ENCODE measurements at places on chromosomes 16 and 17.

DNA sequence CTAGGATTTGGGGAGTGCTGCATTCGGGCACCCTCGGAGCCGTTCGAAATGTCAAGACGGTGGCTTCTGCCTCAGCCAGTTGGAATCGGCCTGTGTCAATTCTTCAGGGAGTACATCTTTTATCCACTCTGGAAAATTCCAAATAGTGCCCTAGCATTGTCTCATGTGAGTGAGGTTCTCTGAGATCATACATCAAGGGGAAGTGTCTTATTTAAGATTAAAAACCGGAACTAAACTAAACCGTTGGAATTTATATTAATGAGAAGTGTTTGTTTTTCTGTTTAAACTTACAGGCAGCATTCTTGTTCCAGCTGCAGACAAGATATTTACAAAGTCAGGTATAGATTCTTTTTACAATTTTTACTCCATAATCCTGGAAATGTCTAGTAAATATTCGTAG lies 56.8 kb downstream of the SLC47A1 start:
- DNase-seq = no peak

GRCh38 chr17:38485146-38485468 lies 56.8 kb downstream of the ARHGAP23 start:
- no peak for DNase-seq

- DNase-seq = no peak
These were observed 59.3 kb downstream of the SDK2 start for GRCh38 chr17:73584987-73585386.

DNA sequence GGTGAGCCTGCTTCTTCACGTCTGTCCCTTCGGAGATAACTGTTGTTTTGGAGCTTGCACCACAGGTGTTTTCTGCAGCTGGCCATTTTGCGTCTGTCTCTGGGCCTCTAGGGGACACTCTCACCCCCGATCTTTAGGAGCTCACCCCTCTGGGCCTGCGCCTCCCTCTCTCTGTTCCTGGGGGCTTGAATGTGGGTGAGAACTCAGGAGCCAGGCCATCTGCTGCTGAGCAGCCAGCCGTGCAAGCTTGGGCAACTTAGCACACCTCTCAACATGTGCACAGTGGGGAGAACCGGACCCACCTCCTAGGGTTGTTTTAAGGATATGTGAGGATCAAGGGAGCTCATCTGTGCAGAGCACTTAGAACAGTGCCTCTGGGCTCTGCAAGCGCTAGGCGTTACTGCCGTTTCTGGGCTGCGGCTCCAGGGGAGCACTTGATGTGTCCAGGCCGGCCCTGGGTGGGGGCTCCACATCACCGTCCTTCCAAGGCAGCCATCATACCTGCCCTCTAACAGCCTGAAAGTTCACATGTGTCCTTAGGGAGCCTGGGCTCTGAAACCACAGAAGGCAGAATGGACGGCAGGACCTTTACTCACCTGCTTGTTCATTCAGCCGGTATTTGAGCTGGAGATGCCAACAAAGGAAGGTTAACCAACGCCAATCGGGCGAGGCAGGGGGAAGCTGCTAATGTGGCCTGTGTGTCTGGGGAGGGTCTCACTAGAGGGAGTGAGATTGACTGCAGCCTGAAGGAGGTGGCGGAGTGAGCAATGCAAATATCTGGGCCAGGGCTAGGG lies 66.3 kb downstream of the MRC2 start:
- no peak for DNase-seq

DNA sequence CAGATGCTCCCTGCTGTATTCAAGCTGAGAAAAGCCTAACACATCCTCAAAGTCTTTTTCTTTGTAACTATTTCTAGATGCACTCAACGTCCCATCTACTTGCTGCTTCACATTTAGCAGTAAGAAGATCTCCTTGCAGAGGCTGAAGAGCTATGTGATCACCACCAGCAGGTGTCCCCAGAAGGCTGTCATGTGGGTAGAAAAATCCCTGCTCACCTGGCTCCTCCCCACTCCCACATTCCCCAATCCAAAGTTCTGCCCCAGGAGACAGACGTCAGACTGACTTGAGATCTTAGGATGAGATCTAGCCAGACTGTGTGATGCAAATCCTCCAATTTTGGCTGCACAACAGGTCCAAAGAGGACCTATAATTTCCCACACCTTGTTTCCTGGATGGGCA lies 1.1 kb downstream of the CCL13 start:
- DNase-seq = no peak

DNA sequence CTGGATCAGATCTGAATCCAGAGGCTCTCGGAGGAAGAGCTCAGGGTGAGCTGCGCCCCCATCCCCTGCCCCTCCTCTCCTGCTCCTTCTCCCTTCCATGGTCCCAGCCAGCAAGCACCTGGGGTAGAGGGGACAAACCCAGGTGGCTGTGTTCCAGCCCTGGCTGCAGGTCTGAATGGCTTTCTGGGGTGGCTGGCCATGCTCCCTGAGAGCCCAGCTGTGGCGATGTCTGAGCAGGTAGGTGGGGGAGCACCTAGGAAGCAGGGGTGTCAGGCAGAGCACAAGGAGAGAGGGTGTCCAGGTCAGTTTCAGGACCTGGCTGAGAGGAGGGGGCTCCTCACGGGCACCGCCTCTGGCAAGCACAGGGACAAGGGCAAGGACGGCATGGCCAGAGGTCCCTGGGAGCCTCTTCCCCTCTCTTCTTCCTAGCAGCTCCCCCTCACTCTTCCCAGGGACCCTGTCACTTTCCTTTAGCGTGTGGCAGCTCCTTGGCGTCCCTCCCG lies 310.0 kb downstream of the SEC14L1 start:
- DNase-seq = no peak

- no peak for DNase-seq
These were observed 88.9 kb downstream of the C16orf78 start for GRCh38 chr16:49462362-49462988.

DNA sequence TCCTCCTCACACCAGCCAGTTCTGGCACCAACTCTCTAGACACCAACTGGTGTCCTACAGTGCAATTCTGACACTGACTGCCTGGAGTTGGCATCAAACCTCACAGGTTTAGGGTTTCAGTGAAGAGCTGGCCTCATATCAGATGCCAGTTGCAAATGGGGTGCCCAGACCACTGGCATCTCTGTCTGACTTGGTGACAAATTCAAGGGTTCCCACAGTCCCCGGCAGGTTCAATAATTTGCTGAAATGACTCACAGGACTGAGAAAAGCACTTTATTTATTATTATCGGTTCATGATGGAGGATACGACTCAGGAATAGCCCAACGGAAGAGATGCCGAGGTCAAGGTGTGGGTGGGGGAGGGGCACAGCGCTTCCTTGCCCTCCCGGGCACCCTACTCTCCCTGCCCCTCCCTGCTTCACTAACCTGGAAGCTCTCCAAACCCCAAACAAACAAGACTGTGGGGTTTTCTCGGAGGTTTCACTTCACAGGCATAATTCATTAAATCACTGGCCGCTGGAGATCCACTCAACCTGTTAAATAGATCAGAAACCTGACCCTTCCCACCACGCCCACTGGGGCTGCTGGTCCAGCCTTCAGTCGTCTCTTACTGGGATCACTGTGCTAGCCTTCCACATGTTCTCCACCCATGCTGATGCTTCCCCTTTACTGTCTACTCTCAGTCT lies 1.7 kb upstream of the NLRP1 start:
- DNase-seq = no peak

DNA sequence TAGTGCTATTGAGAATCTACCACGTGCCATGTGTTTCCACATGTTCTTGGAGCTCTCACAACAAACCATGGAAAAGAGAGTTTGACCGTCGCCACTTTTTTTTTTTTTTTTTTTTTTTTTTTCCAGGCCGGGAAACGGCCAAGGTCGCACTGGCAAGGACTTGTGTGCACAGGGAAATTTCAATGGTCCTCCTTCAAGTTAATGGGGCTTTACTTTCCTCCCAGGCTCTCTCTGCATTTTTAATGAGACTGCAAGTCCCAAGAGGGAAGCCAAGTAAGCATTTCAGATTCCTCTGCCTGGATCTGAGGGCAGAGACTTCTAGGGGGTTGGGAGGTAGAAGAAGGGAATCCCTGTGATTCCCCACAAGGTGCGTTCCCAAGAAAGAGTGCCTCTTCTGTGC lies 94.7 kb upstream of the MPHOSPH6 start:
- no peak for DNase-seq

DNA sequence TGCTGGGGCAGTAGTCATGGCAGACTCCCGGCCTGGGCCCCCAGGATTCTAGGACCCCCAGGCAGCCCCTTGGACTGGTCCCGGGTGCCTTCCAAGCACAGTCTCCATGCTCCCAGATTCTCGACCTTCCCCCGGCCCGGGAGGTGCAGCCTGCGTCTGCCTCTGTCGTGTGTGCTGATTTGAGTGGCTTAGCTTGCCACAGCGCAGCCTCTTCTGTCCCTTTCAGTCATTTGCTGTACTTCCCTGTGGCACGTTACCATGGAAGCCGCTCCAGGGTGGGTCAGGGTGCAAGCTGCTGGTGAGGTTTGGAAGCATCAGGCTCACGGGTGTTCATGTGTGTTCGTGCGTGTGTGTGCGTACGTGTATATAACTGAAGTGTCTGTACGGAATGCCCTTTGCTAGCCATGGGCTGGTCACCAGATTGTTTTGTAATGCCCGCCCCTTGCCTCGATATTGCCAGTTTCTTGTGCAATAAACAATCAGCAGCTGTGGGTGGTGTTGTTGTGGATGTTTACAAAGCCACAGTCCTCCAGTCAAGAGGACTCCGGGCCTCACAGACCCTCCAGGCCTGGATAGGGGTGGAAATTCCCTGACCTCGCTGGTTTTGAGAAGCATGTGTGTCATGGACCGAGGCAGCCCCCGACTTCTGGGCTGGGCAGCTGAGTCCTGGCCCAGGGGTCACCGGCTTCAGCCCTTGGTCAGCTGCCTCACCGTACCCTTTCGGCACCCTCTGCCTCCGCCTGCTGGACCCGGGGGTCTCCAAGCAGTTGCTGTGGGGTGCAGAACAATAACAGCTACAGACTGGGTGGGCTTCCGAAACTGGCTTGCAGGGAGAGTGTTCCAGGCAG lies 9.7 kb upstream of the CLEC18A start:
- DNase-seq = no peak

- no peak for DNase-seq
These were observed 27.8 kb downstream of the GRIN2A start for GRCh38 chr16:10154389-10154788.

DNA sequence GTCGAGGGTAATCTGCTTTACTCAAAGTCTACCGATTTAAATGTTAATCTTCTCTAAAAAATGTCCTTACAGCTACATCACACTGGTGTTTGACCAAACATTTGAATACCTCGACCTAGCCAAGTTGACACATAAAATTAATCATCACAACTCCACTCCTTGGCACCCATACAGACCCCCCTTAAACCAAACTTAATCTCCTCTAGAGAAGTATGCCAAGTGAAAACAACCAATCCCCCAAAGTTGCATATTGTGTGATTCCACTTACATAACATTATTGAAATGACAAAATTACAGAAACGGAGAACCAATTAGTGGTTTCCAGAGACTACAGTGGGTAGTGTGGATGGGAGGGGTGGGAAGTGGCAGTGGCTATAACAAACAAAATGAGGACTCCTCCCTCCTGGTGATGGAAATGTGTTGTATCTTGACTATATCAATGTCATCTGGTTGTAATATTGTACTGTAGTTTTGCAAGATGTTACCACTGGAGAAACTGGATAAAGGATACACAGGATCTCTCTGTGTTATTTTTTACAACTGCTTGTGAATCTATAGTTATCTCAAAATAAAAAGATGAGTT lies 39.4 kb downstream of the CAPNS2 start:
- DNase-seq = no peak

GRCh38 chr16:85465328-85466303 lies 147.5 kb upstream of the GSE1 start:
- no peak for DNase-seq

DNA sequence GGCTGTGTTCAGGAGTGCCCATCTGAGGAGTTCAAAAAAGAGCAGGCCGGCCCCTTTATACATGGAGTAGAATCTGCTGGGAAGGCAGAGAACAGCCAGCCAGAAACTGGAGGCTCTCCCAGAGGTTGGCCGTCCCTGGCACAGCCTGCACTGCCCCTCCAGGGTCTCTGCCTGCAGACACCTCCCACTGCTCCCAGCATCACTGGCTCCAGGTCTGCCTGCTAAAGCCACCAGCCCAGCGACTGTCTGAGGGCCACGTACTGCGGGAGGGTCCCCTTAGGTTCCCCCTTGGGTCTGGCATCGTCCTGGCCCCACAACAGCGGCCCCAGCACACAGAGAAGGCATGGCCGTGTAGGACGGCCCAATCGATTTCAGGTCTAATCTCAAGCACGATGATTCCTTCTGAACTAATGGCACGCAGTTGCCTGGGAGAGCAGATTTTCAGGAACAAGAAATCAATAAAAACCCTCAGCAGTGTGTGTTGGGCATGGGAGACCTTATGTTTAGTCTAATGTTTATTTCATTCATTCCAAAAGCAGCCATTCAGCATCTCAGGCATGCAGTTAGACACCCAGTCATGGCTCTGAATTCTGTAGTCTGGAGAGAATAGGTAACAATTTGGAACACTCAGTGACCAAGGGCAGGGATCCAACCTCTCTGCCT lies 95.6 kb downstream of the PGS1 start:
- no peak for DNase-seq

GRCh38 chr16:88380099-88380498 lies 2.7 kb upstream of the ZNF469 start:
- DNase-seq = no peak

GRCh38 chr17:7929158-7930023 lies at the start of gene KCNAB3:
TSS of gene KCNAB3 (minus strand) at chr17:7929856. CDS start at chr17:7929435, 421 bp downstream.
- no peak for DNase-seq

DNA sequence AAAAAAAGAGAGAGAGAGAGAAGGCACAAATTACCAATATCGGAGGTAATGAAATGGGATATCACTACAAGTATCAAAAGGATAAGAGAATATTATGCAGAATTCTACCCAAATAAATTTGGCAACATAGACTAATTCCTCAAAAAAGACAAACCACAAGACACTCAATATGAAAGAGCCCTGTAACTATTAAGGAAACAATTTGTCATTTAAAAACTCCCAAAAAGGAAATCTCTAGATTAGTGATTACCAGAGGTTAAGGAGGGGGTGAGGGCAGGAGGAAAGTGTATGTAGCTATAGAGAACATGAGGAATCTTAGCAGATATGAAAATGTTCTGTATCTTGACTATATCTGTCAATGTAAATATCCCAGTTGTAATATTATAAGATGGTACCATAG lies 54.0 kb downstream of the CFDP1 start:
- no peak for DNase-seq

- no peak for DNase-seq
These were observed 7.6 kb downstream of the CNTD1 start for GRCh38 chr17:42806249-42806648.

DNA sequence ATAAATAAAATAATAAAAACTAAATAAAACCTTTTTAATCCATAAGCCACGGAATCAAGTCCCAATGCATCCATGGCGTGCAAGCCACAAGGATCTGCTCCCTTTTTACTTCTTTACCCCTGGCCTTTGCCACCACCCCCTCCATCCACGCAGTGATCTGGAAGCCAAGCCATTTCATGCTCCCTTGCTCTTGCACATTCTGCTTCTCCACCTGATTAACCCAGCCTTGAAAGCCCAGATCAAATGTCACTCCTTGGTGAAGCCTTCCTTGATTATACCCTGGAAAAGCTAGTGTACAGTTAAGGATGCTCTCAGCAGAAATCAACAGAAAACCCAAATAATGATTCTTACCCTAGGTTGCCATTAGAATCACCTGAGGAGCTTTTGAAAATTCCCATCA lies 9.9 kb downstream of the LRRC3C start:
- no peak for DNase-seq

GRCh38 chr17:33674685-33675084 lies 381.6 kb upstream of the ASIC2 start:
- DNase-seq = peak; percentile 8

- DNase-seq = no peak
These were observed 11.8 kb downstream of the GNPTG start for GRCh38 chr16:1363501-1364041.

All from stimulated activated CD8-positive, alpha-beta memory T cell treated with anti-CD3 and anti-CD28 coated beads, Interleukin-4, amount 100 ng/mL, for 4 hours (primary cell).